ENCODE measurements at places on chromosomes 11 and 22.
A peak's percentile ranks its signal among the peaks of the same experiment; 100 is the strongest.

DNA sequence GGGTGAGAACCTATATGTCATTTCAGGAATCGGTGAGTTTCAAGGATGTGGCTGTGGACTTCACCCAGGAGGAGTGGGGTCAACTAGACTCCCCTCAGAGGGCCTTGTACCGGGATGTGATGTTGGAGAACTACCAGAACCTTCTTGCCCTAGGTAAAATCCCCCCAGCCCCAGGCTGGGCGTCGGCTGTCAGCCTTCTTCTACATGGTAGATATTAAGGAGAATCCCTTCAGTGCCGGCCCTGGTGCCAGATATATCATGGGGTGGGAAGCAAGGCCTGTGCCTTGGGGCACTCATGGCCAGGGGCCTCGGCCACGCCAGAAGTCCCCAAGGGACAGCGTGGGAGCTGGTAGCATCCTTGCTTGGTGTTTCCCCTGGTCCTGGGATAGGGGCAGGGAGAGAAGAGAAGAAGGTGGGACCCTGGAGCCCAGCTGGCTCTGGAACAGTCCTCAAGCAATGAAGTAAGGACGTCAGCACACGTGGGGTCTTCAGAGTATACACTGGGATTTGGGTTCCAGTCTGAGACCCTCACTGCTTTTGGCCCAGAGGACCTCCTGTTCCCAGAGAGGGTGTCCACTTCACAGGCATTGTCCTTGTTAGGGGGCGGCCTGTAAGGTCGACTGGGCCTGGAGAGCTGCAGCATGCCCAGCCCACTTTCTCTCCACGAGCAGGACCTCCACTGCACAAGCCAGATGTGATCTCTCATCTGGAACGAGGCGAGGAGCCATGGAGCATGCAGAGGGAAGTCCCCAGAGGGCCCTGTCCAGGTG lies 6.8 kb downstream of the ZNF74 start:
- DNase-seq: no peak

GRCh38 chr22:27684901-27685300 lies 116.7 kb downstream of the MN1 start:
- DNase-seq: no peak

- peak; percentile 25 for DNase-seq
These were observed 238.7 kb downstream of the FAM181B start for GRCh38 chr11:82494988-82495432.

GRCh38 chr22:38700270-38700788 lies 414 bp downstream of the JOSD1 start:
- no peak for DNase-seq

GRCh38 chr11:65126624-65127274 lies 4.6 kb downstream of the MRPL49 start:
- no peak for DNase-seq
